ENCODE measurements at places on chromosomes 7 and 10. TPM values are rescaled to one million over a fixed set of nuclear protein-coding genes. Genes with fewer than 3 reads are reported as not detected.

ITIH5 gene
- 0.16 TPM for total RNA-seq

CALML5 gene
- total RNA-seq, result not detected

EFCAB10 gene
- total RNA-seq, result 3.7 TPM

HOXA3 gene
- total RNA-seq, result 10.2 TPM

ORC5 gene
- 28.8 TPM for total RNA-seq

NEUROD6 gene
- not detected for total RNA-seq

AGBL3 gene
- total RNA-seq, result 1.1 TPM

PLAC9 gene
- total RNA-seq, result not detected

SFTPD gene
- total RNA-seq, result 0.23 TPM

ASAH2B gene
- total RNA-seq, result 4.1 TPM

ENKUR gene
- 0.31 TPM for total RNA-seq

TRIM50 gene
- not detected for total RNA-seq

A1CF gene
- not detected for total RNA-seq

GOLGA7B gene
- total RNA-seq, result 5.0 TPM

TOMM7 gene
- total RNA-seq, result 561 TPM

INMT gene
- total RNA-seq, result not detected

PAX4 gene
- total RNA-seq, result not detected

AGFG2 gene
- 23.5 TPM for total RNA-seq

DCLRE1C gene
- 5.6 TPM for total RNA-seq

OR2A1 gene
- not detected for total RNA-seq

SYCE1 gene
- total RNA-seq, result not detected

GPNMB gene
- 2.7 TPM for total RNA-seq

CXCL12 gene
- 0.14 TPM for total RNA-seq

PTN gene
- total RNA-seq, result not detected

PTPN20 gene
- 4.3 TPM for total RNA-seq

Data from A549 treated with CORT108297 at 1 μM for 4 hours (cell line).